ENCODE measurements at places on chromosomes 3 and 15.

- DNase-seq: no peak
Measured at GRCh38 chr3:132726341-132726823, 4.2 kb upstream of the NPHP3 start.

GRCh38 chr3:98732286-98733052, 30.7 kb upstream of the ST3GAL6 start:
- DNase-seq: no peak

DNA sequence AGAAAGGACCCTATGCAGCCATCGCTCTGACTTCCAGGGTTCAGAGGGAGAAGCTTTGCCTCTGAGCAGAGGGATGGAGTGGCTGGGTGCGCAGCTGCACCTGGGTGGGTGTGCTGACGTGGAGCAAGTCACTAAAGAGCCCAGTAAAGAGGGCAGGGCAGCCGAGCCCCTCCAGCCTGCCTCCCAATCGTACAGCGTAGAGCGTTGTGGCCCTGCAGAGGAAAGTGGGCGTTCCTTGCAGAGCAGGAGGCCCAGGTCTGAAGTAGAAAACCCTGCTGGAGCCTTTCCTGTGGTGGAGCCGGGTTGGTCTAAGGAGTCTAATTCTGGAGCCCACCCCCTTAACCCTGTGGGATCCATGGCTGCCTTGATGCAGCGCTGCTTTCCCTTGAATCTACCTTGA, 61.0 kb downstream of the ABTB1 start:
- DNase-seq: no peak

- DNase-seq: no peak
Measured at GRCh38 chr3:50585919-50586762, 16.8 kb downstream of the HEMK1 start.

GRCh38 chr3:135918600-135918999, 46.9 kb upstream of the PPP2R3A start:
- DNase-seq: no peak

All from activated CD4-positive, alpha-beta T cell treated with anti-CD3 and anti-CD28 coated beads, Interleukin-2, amount 50 U/mL, for 1 hour (primary cell).